ENCODE measurements at places on chromosomes 1 and 21.

DNA sequence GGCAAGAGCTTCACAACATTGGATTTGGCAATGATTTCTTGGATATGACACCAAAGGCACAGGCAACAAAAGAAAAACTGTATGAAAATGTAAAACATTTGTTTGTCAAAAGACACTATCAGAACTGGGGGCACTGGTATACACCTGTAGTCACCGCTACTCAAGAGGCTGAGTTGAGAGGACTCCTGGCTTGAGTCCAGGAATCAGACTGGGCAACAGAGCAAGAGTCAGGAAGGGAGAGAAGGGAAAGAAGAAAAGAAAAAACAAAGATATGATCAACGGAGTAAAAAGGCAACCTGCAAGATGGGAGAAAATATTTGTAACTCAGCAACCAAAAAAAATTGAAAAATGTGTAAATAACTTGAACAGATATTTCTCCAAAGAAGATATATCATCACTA lies 6.0 kb upstream of the TUT4 start:
- no peak for DNase-seq

GRCh38 chr1:61081686-61082310 lies 563 bp upstream of the NFIA start:
- DNase-seq = peak; percentile 52

DNA sequence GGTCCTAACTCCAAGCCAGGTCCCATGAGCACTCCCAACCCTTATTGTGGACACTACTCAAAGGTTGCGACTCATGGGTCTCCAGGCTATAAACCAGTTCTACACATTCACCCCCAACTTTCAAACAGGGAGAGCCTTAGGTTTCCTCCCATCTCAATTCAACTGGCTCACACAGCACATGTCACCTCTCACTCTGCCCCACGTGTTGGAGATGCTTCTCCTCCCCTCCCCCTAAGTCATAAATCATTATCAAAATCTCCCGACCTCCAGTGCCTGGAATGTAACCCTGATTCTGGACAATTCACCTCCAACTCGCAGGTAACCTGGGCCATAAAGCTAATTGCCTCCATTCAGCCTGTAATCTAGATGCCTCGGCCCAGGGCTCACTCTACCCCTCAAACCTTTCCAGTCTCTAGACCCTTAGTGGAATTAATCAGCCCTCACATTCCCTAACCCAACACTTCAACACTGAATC lies 595 bp downstream of the AK2 start:
- DNase-seq = no peak

DNA sequence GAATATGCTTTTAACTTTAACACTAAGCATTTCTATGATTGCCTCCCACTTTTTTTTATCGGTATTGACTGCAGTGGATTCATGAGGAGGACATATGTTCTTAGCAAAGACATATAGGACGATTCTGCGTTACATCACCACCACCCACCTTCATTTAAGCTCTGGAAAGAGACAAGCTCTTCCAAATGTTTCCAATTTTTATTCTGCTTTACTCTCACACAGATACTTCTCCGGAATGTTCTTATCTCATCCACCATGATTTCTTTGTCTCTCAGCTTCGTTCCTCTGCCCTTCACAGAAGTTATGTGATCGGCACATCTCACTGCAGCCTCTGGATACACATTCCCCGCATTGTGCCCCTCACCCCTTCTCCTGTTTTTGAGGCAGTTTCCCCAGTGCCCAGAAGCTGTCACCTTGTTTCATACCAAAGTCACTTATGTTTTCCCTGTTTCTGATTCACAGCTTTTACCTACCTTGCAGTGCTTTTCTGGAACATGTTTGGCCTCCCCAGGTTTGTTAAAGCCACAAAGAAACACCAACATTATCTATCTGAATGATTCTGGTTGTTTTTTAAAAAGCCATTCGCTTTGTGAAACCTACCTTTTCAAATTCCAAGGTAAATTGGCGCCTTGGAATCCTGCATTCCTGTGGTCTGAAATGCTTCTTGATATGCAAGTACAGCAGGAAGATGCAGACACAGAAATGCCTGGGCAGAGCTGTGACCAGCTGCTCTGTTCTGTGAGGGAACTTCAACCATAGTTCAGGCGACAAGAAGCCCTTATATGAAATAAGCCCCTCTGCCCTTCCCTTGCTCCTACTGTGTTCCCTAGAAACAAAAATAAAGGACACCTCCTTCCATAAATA lies 1020.2 kb downstream of the TTLL7 start:
- no peak for DNase-seq

DNA sequence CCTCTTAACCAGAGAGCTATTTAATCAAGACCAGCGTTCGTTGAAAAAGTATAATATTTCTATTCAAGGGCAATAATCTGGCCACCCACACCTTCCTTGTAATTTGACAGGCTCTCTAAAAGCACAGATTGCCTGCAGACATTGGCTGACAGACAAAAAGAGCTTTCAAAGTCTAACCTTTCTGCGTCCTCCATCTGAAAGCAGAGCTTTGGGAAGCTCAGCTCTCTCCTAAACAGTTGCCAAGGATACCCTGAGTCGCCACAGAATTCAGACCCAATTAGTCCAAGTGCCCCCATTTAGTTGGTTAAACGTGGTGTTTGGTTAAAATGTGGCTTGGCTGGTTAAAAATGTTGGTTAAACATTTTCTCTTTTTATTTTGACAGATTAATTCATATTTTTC lies 33.7 kb upstream of the PLA2G2C start:
- DNase-seq = peak; percentile 12

DNA sequence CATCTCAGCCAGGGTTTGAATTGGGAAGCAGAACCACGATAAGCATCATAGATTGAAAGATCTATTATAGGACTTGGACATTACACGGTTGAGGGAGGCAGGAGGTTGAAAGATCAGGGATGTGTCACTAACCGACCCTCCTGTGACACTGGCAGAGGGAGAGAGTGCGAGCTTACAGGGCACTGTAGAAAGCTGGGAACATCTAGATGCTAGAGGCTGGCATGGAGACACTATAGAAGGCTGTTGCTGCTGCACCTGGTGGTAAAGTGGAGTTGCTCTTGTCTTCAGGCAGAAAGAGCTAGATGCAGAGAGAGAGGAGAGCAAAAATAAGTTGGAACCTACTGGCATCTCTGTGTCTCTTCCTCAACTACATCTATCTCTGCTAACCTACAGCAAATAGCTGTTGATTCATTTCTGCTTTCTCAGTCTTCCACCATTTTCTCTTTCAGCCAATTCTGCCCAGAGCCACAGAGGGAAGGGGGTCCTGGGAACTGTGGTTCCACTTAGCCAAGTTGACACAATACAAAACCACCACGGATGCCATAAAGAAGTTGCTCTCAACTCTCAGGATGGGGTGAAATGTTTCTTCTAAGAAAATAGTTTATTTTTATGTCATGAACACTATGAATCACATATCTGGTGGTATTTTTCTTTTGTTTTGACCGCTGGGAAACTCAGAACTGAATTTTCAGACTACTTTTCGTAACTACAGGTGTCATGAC lies 155.9 kb downstream of the ZNF281 start:
- no peak for DNase-seq

DNA sequence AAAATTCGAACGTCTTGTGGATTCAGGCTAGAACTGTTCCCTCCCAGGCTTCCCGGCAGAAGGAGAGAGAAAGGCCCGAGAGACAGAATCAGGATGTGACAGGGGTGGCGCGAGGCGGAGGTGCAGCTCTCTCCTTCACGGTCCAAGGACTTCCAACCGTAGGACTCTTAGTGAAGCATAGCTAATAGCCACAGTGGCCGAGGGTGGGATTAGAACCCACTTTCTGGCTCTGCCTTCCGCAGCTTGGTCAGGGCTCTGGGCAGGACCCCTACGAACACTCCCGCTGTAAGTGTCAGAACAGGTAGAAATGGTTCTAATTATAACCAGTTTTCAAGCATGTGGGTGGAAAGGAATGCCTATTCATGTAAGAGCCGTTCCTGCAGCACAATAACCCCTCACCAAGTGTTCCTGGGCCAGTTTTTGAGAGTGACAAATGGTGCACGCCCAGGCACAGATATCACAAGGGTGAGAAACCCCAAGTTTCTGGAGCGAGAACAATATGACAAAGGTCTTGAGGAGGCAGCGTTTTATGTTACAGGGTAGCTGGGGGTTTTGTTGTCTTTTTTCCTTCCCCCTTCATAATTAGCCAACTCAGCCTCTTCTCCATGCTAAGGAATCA lies 86.4 kb downstream of the SYF2 start:
- no peak for DNase-seq

DNA sequence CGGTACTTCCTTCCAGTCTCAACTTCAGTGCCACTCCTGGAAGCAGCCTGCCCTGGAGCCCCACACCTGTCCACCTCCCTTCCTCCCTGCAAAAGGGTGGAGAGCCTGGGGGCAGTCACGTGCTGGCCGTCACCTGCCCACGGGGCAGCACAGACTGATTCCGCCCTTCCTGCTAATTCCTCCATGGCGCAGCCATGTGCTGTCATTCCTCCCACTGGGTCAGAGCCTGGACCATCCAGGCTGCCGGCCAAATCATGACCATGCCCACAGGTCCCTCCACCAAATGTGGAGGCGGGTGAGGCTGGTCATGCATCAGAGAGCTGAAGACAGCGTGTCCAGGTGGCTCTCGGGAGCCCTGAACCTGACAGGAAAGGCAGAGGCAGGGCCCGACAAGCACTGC lies 24.4 kb upstream of the GPR153 start:
- DNase-seq = no peak

DNA sequence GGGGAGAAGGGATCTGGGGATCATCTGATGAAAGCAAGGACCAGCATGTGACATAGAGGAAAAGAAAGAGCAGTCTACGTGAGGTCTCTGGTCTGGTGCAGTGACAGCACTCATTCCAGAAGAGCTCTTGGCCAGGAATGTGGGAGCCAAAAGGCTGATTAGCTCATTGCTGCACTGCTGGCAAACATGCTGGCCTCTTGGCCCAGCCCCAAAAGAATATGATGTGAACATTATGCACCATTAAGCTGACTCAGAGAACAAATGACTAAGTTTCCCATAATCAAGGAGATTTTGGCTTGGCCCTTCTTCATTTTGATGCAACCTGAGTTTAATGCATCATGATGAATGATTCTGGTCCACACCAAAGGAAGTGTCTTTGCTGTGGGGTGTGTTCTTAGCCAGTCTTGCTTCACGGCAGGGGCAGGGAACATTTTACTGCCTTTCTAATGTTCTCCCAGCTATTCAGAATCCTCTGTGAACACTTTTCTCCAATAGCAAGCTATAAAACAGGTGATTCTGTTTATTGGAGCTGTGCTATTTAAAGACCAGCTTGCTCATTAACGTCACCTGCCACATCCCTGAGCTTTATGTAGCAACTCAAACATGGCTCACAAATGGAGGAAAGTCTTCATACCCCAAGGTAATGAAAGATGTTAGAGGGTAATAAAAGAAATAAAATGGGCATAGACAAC lies 55.1 kb downstream of the PCBP3 start:
- no peak for DNase-seq

- DNase-seq = peak; percentile 18
These were observed 104.4 kb downstream of the PTPN14 start for GRCh38 chr1:214446772-214447556.

DNA sequence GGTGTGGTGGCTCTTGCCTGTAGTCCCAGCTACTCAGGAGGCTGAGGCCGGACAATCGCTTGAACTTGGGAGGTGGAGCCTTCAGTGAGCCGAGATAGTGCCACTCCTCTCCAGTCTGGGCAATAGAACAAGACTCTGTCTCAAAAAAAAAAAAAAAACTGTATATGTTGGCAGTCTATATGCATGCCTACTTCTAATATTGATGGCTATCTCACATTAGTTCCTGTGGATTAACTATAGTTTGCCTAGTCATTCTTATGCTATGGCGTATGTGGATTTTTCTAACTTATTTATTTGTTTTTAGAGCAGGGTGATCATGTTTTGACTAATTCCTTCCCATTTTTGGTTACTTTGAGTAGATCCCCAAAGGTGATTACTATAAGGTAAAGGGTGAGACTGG lies 9.4 kb downstream of the GSTM1 start:
- DNase-seq = no peak

GRCh38 chr1:224292419-224292818 lies 37.6 kb downstream of the NVL start:
- no peak for DNase-seq

DNA sequence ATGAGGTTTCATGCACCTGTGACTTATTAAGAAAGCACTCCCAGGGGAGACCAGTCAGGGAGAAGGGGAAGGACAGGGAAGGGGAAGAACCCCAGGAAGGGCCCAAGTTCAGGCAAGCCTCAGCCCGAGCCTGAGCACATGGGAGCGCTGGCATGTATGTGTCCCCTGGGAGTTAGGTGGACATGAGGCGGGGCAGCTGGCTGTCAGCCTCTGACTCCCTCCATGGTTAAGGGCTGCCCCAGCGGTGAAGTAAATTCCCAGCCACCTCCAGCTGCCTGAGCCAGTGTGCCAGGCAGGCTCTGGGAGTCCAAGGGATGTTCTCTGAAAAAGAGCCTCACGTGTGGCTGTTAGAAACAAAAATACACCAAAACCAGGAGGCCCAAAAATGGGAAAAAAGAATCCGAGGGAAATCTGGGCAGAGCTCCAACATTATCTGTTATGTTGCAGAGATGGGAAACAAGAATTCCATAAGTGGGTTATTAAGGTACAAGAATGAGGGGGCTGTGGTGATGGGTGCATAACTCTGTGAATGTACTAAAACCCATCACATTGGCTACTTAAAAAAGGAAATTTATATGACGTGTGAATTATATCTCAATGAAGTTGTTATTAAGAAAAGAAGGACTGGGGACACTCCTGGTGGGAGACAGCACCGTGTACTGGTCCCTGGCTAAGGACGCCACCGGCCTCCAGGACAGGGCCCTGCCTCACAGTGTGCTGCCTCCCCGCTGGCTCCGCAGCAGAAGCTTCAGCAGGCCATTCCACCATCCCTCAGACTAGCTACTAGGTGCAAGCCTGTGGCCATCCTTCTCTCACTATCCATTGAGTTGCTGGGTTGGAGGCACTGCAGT lies 18.7 kb downstream of the DMRTB1 start:
- no peak for DNase-seq

DNA sequence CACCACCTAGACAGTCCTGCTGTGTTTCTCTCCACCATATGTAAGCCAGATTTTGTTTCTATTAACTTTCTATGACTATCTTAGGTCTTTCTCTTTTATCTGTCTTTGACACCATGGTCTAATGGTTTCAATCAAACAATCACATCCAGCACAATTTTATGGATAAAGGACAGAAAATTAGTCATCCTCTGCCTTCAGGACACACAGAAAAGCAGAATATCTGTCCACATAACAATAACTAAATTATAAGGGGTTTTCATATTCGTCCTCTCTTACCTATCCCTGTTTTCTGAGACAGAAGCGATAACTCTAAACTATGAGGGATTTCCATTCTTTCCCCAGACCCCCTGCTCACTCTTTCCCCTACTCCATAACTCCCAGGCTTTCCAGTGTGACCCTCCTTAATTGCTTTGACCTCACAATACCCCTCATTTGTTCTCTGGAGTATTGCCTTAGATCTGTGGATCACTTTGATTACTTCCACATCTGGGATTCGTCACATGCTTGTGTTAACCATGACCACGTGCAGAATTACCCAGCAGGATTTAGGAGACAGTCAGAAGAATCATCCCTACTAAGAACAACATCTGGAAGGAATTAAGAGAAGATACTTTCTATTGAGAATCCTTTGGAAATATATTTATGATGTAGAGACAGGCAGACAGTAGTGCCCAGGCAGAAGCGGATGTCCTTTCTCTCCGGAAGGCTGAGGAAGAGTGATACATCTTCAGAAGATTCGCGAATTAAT lies 108.2 kb upstream of the GREM2 start:
- DNase-seq = no peak

- no peak for DNase-seq
These were observed 74.4 kb downstream of the COL24A1 start for GRCh38 chr1:86082183-86082582.

- DNase-seq = no peak
These were observed 3.9 kb downstream of the DMRTA2 start for GRCh38 chr1:50419192-50419906.

- DNase-seq = no peak
These were observed 14.2 kb upstream of the AMIGO1 start for GRCh38 chr1:109523706-109524105.

Data from anterior cingulate cortex (tissue), 58 donors.